ENCODE measurements at places on chromosomes 12 and 14.

DNA sequence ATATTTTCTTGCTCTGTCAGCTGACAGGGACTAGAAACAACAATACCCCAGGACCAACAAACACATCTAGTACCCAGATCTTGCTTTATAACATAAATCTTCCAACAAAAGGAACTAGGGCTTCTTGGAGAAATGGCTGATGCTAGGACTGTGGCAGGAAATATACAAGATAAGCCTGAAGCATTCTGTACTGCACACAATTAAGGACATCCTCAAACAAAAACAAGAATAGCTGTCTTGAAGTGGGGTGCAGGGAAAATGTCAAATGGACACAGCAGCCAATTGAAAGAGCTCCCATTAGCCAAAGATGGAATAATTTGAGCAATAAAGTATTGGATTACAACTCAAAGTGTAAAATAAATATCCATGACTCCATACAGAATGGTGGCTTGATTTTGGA is 50.0 kb downstream of the LGMN start:
- DNase-seq: no peak

- no peak for DNase-seq
Measured at GRCh38 chr12:31877884-31878283, 81.3 kb upstream of the RESF1 start.

- no peak for DNase-seq
Measured at GRCh38 chr14:101033006-101033405, 129.5 kb upstream of the RTL1 start.

DNA sequence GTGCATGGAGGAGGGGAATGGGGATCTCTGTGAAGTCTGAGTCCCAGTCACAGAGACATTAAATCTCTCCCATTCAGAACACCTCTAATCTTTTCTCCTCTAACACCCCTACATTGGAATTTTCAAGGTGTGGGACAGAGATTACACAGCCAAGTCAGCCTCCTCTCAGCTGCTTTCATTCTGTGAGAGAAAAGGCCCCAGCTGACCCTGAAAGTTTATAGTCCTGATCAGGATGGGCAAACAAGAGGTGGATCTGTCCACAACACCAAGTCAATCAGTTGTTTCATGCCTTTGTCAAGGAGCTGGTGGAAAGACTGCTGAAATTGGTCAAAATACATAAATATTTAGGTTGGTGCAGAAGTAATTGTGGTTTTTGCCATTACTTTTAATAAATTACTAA is 218.9 kb downstream of the SEC23A start:
- DNase-seq: no peak

- DNase-seq: no peak
Measured at GRCh38 chr14:77924141-77924948, 124.4 kb downstream of the ADCK1 start.

DNA sequence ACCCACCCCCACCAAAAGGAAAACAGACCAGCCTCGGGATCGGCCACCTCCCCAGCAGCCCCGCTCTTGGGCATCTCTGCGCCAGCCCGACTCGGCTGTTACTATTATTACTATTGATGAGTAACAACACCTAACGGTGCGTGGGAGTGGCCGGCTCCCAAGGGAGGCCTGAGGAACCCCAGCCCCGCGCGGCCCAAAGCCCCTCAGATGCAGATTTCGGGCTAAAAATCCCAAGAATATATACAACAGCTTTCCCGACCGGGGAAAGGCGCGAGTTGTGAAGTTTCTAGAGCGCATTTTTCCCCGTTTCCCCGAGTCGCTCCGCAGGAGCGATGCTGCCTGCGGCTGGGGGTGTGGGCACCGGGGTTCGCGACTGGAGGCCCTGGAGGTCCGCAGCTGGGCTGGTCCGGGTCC is 565 bp downstream of the NT5DC3 start:
- DNase-seq: no peak

- no peak for DNase-seq
Measured at GRCh38 chr12:24011927-24012507, 62.5 kb upstream of the SOX5 start.

- no peak for DNase-seq
Measured at GRCh38 chr12:4286228-4286627, 12.7 kb downstream of the CCND2 start.

GRCh38 chr12:6444704-6445688 is at the start of gene CD27:
CD27 (plus strand) TSS chr12:6444955; CDS start chr12:6445096, 141 bp downstream.
- no peak for DNase-seq

DNA sequence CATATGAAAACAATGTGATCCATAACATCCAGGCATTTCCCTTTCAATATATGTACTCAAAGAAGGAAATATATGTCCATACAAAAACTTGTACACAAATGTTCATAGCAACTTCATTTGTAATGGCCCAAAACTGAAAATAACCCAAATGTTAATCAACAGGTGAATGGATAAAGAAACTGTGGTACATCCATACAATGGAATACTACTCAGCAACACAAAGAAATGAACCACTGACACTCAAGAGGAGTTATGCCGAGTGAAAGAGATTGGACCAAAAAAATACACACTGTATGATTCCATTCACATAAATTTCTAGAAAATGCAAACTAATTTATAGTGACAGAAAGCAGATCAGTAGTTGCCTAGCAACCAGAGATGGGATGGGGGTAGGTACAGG is 30.3 kb upstream of the GXYLT1 start:
- DNase-seq: no peak

- DNase-seq: peak; percentile 38
Measured at GRCh38 chr14:22478670-22479069, 110.4 kb downstream of the DAD1 start.

GRCh38 chr14:78005325-78005724 is 164.8 kb upstream of the NRXN3 start:
- no peak for DNase-seq

GRCh38 chr12:44286336-44286735 is 450.5 kb downstream of the TMEM117 start:
- no peak for DNase-seq

GRCh38 chr14:104768437-104769323 is 15.7 kb downstream of the SIVA1 start:
- DNase-seq: peak; percentile 88

- no peak for DNase-seq
Measured at GRCh38 chr14:97843066-97843465, 1045.9 kb downstream of the VRK1 start.

DNA sequence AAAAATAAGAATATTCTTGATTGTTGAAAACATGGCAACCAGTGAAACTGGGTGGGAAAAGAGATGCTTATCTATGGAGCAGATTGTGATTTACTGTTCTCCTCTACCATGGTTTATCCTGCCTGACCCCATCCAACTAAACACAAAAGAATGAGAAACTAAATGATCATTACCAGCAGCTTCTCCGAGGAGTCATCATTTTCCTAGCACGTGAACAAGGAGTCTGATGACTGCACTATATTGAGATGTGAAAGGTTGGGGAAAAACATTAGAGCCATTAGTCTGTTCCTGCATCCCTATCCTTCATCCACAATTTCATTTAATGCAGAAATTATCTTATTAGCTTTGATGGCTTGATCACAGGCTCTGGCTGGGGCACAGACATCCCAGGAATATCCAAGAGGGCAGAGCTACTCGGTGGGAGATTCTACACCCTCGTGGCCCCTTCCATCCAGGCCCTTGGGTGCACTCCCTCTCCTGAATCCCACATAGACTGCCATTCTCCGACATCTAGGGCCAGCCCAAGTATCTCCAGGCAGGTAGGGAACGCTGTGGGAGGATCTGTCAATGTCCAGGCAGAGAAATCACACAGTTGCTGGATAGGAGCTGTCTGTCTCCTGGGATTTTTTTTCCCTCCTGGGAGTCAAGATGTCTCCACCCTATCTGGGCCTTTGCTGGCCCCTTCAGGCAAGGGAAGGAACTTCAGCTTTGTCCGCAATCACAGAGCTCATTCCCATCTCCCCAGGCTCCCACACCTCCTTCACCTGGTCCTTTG is 43.3 kb upstream of the DHRS4 start:
- DNase-seq: peak; percentile 80

GRCh38 chr12:115079760-115080159 is 395.8 kb upstream of the TBX3 start:
- DNase-seq: no peak

DNA sequence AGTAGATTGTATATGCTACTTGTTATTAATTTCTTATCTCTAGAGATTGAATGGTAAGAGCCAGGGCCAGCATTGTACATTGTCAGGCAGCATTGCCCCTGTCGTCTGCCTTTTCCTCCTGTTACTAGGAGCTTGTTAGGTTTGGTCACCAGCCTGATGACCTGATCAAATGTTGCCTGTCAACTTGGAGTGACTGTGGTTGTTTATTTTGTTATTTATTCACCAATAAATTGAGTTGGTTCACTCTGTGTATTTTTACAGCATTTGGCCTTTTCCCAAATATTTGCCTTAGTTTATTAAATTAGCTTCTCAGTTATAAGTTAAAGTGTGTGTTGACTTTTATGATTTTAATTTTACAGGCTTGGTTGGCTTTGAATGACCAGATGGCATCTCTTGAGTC is 88.4 kb downstream of the PRKCH start:
- no peak for DNase-seq

GRCh38 chr12:8823565-8824300 is 1.3 kb downstream of the A2ML1 start:
- DNase-seq: peak; percentile 58

DNA sequence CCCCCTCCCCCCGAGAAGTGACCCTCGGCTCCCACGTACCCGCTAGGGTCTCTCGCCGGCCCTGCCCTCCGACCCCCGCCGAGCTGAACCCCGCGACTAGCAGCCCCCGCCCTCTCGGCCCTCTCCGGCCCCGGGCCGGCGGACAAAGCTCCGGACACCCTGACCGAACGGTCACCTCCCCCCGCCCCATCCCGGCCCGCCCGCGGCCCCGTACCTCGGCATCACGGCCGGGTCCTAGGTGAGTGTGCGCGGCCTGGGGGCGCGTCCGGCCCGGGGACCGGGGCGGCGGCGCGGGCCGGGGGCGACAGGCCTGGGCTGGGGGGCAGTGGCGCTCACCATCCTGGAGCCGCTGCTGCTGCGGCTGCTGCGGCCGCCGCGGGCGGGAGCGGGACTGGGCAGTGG is at the start of gene FIGNL2:
Gene FIGNL2, minus strand, starts transcription at position 393 of the 402 bp plus-strand sequence. CDS start 26,305 bp downstream, outside the sequence.
- DNase-seq: no peak

GRCh38 chr12:97630356-97630755 is 167.8 kb downstream of the RMST start:
- no peak for DNase-seq

- no peak for DNase-seq
Measured at GRCh38 chr12:119338593-119339363, 4.2 kb downstream of the CCDC60 start.

GRCh38 chr12:14954269-14954668 is 7.1 kb downstream of the ARHGDIB start:
- DNase-seq: no peak

- DNase-seq: no peak
Measured at GRCh38 chr12:107469011-107469410, 216.6 kb upstream of the PWP1 start.

- no peak for DNase-seq
Measured at GRCh38 chr12:111204788-111205241, 164.1 kb downstream of the PHETA1 start.

- DNase-seq: no peak
Measured at GRCh38 chr14:75402867-75403413, 24.9 kb upstream of the JDP2 start.

DNA sequence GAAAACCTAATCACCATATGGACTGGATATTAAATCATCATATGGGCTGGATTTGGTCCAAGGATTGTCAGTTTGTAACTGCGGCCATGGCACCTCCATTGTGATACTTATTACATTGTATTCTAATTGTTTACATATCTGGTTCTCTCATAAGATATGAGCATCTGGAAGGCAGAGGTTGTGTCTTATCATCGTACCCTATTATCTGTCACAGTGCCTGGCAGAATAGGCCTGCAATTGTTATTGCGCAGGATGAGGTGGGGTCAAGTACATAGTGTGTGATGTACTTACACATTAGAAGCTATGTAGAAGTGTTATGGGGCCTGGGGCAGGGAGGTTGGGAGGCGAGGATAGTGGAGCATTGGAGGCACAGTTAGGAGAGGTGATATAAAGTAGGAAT is 4.7 kb downstream of the IFT43 start:
- DNase-seq: no peak

- DNase-seq: no peak
Measured at GRCh38 chr12:71397433-71397954, 42.1 kb upstream of the LGR5 start.

- DNase-seq: no peak
Measured at GRCh38 chr14:103930051-103930604, 1.9 kb downstream of the TDRD9 start.

DNA sequence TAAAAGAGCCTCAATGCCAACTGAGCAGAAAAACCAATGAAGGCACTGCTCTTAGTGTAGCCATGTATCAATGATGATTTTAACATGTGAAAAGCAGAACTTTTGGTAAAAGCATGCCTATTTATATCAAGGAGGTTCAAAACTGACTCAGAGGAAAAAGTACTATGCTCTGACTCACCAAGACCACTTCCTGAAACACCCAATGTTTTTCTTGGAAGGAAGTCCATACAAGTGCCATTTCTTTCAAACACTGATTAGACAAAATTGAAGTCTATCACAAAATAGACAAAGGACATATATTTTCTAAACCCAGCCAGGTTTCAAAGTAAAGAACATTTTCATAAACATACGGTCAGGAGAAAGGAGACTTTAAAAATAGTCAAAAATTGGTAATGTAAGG is 88.6 kb downstream of the EPS8 start:
- DNase-seq: no peak

- DNase-seq: no peak
Measured at GRCh38 chr14:32330351-32331111, 1.4 kb downstream of the AKAP6 start.

GRCh38 chr12:5953835-5954586 is 9.0 kb upstream of the ANO2 start:
- no peak for DNase-seq

Data from HEK293T (cell line).